ENCODE measurements at places on chromosomes 3 and 15.

DNA sequence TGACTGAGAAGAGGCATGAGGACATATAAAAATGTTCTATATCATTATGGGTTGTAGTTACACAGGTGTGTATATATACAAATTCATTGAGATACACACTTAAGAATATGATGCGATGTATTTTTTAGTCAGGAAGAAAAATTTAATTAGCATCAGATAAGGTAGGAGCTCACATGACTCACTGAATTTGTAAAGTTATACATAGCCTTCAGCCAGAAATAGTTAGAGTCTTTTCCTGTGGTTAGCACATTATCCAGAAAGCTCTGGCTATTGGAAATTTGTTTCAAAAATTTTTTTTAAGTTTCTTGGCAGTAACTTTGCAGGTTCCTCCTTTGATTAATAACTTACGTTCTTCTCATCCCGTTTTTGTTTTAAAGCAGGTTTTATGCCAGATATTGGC, 88.6 kb downstream of the STT3B start:
- DNase-seq, result no peak

- DNase-seq, result no peak
Observed at GRCh38 chr3:62109534-62109933, 263.8 kb downstream of the FEZF2 start.

- DNase-seq, result no peak
Observed at GRCh38 chr3:77236118-77236517, 196.2 kb downstream of the ROBO2 start.

DNA sequence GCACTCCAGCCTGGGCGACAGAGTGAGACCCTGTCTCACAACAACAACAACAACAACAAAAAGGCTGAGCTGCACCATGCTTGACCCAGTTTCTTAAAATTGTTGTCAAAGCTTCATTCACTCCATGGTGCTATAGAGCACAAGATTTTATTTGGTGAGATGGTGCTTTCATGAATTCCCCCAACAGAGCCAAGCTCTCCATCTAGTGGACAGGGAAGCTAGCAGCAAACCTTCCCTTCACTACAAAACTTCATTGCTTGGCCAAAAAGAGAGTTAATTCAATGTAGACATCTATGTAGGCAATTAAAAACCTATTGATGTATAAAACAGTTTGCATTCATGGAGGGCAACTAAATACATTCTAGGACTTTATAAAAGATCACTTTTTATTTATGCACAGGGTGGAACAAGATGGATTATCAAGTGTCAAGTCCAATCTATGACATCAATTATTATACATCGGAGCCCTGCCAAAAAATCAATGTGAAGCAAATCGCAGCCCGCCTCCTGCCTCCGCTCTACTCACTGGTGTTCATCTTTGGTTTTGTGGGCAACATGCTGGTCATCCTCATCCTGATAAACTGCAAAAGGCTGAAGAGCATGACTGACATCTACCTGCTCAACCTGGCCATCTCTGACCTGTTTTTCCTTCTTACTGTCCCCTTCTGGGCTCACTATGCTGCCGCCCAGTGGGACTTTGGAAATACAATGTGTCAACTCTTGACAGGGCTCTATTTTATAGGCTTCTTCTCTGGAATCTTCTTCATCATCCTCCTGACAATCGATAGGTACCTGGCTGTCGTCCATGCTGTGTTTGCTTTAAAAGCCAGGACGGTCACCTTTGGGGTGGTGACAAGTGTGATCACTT, 2.0 kb downstream of the CCR5 start:
- no peak for DNase-seq

GRCh38 chr15:66883284-66883911, 181.4 kb downstream of the SMAD6 start:
- no peak for DNase-seq

GRCh38 chr3:123186695-123187094, 15.0 kb upstream of the SEC22A start:
- DNase-seq, result no peak

DNA sequence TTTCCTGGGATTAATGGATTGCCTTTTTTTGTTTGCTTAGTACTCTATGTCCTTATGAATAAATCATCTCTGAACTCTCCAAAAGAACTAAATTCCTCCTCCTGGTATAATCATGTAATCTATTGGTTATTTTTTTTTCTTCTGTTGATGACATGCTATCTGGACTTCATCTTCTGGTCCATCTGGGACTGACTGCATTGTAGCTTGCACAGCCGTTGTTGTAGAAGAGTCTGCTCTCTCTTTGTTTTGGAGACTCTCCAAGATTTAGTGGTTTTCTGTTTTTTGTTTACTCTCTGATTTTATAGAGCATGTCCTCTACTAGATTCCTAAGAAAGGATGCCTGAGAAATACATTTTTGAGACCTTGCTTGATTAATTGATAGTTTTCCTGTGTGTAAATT, 19.1 kb downstream of the IREB2 start:
- no peak for DNase-seq

- DNase-seq, result no peak
Observed at GRCh38 chr3:3119393-3119851, 7.3 kb upstream of the TRNT1 start.

DNA sequence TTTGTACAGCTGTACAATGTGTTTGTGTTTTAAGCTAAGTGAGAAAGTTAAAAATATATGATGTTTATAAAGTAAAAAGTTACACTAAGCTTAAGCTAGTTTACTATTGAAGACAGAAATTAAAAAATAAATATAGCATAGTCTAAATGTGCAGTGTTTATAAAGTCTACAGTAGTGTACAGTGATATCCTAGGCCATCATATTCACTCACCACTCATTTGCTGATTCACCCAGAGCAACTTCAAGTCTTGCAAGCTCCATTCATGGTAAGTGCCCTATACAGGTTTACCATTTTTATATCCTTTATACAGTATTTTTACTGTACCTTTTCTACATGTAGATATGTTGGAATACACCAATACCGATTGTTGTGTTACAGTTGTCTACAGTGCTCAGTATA, 553.2 kb upstream of the TBL1XR1 start:
- DNase-seq, result no peak

- DNase-seq, result peak; percentile 99
Observed at GRCh38 chr3:121592856-121593702, at the start of gene FBXO40. Gene FBXO40 (plus strand): TSS chr3:121593379. CDS start chr3:121620576, 27,197 bp downstream.

DNA sequence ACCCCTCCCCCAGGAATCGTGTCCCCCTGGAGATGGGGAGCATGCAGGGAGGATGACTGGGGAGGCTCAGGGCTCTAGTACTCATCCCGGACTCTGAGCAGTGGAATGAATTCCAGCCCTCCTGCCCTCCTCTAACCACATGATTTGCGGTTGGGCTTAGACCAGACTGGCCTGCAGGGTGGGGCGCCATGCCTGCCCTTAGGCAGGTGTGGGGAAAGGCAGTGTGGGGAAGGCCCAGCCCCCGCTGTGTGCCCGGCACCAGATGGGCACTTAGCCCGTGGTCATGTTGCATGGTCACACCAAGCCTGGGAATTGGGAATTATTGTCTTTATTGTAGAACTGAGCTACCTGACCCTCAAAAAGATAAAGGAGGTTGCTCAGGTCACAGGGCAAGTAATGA, 283.8 kb downstream of the TLE3 start:
- DNase-seq, result no peak

DNA sequence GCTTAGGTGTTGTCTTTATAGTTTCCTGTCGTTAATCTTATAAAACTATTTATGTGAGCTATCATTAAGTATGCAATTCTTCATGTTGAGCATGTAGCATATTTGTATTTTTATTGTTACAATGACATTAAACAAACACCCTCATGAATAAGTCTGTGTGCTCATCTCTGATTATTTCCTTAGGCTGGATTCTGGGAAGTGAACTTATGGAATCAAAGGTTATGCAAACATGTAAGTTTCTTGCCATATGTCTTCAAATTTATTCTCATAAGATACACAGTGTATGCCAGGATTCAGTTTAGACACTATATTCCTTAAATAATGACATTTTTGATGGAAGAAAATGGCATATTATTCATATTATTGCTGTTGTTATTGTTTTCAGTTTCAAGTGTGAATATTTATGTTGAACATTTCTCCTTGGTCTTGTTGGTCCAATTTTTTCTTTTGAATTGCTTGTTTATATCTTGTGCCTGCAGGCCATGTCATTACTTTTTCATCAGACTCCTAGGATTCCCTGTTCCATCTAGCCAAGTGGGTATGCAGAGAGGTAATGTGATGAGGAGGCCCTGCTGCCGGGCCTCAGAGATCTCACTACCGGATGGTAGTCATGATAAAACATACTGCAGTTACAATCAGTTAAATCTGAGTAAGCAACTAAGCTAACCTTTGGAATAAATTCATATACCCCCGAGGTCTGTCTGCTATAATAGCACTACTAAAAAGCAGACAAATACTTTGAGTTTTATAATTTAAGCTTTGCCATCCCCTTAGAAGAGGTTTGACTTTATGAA, 684.3 kb upstream of the SGO1 start:
- no peak for DNase-seq

DNA sequence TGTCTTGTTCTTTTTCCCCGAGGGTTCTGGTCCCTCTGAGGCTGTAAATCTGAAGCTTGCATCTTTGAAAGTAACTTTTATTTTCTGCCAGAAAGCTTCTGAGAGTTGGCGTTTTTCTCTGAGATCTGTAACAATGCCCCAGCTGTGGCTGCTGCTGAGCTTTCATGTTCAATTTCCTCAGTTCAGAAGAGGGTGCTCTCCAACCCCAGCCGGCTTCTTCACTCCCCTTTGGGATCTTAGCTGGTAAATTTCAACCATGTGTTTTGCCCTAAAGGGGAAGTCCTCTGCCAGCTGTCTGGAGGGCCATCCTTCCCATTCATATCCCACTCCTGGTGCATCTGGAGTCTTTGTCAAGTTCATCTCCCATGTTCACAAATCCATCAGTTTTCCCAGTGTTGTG, 18.3 kb upstream of the CFAP100 start:
- no peak for DNase-seq

GRCh38 chr3:148884261-148884660, 19.2 kb downstream of the CPA3 start:
- DNase-seq, result no peak

DNA sequence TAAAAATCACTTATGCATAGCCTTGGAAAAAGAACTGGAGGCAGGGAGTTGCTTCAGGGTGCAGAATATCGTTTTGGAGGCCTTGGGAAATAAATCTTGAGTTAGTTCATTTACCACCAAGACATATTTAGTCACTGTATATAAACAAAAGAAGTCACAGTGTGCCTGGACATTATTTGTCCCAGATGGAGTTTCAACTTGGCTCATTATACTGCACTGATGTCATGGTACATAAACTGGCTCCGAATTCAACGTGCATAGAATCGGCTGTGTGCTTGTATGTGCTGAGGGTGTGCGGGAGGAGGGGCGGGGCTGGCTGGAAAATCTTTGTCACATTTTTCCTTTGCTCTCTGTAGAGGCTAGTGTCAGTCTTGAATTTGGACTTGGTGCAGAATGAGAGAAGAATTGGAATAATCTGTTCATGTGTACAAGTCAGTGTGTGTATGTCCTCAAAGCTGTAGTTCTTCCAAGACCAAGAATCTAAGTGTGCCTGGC, 86.6 kb downstream of the FNDC3B start:
- no peak for DNase-seq

GRCh38 chr3:129688271-129688895, 81.9 kb upstream of the PLXND1 start:
- peak; percentile 83 for DNase-seq

- no peak for DNase-seq
Observed at GRCh38 chr15:81157195-81157938, 23.3 kb downstream of the CFAP161 start.

GRCh38 chr3:70757658-70758057, 445.2 kb upstream of the MDFIC2 start:
- no peak for DNase-seq

GRCh38 chr15:65344214-65344913, 33.4 kb downstream of the IGDCC3 start:
- DNase-seq, result no peak

Measured in NCI-H526 treated with DMSO at 0.1 percent for 48 hours (cell line).